ENCODE measurements at places on chromosomes 1 and 21.

DNA sequence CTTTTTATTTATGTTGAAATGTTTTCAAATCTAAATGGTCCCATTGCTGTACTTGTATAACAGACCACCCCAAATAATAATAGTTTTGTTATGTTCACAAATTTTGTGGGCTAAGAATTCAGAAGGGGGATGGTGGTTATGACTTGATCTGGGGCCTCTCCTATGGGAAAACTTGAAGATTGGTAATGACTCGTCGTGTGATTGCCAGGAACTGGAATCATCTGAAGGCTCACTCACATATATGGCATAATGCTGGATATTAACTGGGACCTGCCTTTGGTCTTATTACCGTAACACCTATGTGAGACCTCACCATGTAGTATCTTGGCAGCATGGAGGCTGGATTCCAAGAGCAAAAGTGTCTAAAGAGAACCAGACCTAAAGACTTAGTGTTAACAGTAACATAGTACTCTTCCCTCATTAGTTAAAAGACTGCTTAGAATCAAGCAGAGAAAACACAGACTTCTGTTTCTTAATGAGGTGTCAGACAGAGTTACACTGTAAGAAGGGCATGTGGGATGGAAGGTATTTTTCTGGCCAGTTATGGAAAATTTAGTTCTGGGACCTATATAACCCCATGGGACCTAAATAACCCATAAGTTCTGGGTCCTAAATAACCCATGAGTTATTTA, 11.9 kb downstream of the LYPLAL1 start:
- no peak for DNase-seq

DNA sequence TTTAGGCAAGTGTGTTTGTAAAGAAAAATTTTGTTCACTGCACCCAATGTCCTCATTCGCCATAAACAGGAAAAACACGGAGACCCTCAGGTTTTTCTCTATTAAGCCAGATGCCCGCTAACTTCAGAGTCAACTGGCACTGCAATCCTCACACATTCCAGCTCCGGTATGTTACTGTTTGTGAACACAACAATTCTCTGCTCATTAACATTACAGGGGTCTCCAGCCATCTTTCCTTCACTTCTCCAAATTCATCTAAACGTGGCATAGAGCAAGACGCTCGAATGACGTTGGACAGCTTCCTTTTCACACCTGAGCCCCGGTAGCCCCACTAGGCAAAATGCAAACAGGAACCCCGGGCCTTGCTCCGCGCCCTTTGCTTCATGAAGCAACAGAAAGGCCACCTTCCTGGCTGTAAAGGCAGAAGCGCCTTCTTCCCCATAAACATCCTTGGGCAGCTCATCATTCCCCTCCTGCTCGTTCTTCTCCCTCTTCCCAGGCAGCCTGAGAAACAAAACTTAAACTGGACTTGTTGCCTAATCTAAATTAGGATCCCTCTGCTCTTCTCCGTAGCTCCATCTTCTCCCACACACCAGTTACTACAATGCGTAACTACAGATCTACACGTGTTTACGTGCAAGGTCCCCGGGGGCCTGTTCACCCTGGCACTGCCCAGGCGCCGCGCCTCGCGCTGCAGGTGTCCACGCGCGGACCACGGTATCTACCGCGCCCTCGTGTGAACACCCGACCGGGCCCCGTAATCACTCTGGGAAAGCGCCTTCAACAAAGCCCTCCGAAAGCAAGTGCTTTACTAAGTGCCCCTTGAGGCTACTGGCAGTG, 1.2 kb downstream of the LBR start:
- no peak for DNase-seq

- no peak for DNase-seq
Observed at GRCh38 chr21:27244352-27244751, 277.5 kb upstream of the ADAMTS5 start.

GRCh38 chr21:14603202-14603601, 57.1 kb upstream of the SAMSN1 start:
- DNase-seq, result no peak
